ENCODE measurements at places on chromosomes 13 and 19.

DNA sequence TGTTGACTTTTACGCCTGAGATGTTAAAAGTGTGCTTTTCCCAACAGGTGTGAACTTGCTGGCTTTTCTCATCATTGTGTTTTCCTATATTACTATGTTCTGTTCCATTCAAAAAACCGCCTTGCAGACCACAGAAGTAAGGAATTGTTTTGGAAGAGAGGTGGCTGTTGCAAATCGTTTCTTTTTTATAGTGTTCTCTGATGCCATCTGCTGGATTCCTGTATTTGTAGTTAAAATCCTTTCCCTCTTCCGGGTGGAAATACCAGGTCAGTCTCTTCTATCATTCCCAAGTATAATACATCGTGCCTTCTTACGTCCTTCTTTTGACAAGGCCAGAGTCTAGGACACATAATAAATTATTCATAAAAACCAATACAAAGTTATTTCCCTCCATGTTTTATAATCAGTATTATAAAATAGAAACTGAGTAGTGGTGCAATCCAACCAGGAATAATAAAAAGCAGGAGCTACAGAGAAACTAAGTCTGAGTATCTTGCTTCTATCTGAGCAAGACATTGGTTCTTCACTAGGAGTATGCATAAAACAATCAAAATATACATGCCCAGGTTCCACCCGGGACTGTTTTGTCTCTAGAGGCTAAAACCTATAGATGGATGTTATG, 57.9 kb downstream of the RXFP2 start:
- no peak for DNase-seq

- no peak for DNase-seq
Observed at GRCh38 chr19:46875234-46875633, 14.4 kb downstream of the ARHGAP35 start.

DNA sequence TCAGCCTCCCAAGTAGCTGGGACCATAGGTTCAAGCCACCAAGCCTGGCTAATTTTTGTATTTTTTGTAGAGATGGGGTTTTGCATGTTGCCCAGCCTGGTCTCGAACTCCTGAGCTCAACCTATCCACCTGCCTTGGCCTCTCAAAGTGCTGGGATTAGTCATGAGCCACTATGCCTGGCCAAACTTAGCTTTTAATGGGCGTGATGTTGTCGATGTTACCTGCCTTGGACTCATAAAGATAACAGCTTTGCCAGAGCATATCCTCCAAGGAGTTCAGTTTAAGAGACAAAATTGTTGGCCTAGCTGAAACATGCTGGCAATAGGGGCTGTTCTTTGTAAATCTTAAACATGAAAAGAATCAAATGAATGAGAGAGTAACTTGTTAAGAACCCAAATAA, 13.1 kb downstream of the POLR1D start:
- DNase-seq = no peak

DNA sequence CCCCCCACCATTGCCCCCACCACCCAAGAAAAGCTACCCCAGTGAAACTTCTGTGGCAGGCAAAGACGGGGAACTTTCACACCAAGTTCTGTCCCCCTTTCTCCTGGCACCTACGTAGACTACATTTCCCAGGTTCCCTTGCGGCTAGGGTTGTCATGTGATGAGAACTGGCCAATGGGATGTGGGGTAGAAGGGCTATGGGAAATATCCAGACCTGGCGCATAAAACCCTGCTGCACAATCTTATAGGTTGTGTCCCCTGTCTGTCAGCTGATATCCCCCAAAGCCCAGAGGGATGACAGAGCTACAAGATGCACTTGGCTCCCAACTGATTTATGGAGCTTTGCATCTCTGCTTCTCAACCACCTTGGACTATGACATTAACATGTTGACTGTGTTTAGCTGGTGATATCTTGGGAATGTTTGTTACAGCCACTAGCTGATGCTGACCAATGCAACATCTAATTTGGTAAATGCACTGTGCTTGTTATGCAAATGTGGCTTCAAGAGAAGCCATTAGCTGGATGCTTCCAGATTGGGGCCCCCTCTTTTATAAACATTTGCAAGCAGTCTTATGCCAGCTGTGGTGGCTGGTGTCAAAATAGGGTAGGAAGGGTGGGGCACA, 6.1 kb downstream of the SH2D3A start:
- peak; percentile 35 for DNase-seq

GRCh38 chr13:74032325-74032724, 101.9 kb downstream of the KLF12 start:
- DNase-seq = no peak

DNA sequence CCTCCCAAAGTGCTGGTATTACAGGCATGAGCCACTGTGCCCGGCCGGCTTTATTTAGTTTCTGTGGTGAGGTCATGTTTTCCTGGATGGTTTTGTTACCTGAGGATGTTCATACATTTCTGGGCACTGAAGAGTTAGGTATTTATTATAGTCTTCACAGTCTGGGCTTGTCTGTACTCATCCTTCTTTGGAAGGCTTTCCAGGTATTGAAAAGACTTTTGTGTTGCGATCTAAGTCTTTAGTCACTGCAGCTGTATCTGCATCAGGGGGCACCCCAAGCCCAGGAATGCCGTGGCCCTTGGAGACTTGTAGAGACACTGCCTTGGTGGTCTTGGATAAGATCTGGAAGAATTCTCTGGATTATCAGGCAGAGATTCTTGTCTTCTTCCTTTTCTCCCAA, 12.8 kb downstream of the BLOC1S3 start:
- DNase-seq = no peak

- no peak for DNase-seq
Observed at GRCh38 chr13:51453959-51454703, 1.3 kb upstream of the INTS6 start.

GRCh38 chr19:5106191-5106726, 137.3 kb downstream of the KDM4B start:
- DNase-seq = no peak

- no peak for DNase-seq
Observed at GRCh38 chr13:114310956-114311355, 3.3 kb upstream of the CHAMP1 start.

DNA sequence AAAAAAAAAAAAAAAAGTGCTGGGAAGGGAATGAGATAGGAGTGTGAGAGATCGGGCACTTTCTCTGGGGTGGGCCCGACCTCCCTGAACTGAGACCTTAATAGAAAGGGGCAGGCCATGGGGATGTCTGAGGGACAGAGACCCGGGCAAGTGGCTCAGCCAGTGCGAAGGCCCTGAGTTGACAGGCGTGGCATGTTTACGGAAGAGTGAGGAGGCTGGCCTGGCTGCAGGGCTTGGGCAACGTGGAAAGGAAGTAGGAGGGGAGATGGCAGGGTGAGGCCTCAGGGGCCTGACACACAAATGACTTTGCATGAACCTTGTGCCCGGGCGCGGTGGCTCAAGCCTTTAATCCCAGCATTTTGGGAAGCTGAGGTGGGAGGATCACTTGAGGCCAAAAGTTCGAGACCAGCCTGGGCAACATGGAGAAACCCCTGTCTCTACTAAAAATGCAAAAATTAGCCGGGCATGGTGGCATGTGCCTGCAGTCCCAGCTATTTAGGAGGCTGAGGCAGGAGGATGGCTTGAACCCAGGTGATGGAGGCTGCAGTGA, 13.9 kb downstream of the FCHO1 start:
- DNase-seq = peak; percentile 74

GRCh38 chr19:55247621-55248099, 11.2 kb downstream of the PPP6R1 start:
- DNase-seq = no peak

DNA sequence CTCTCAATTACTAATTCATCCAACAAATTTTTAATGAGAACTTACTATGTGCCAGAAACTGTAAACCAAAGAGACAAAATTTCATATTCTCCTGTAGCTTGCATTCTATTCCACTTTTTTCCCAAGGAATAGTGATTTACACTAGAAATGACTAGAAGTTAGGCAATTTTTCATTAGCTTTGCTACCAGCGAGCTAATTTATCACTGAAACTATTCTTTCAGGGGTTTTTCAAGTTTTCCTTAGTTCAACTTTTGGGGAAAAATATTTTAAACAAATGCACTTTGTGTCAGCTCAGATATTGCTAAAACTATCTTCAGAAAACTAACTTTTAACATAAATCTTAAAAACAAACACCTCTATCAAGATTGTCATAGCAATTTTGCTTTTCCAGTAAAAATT, 5.4 kb downstream of the TNFRSF19 start:
- no peak for DNase-seq

DNA sequence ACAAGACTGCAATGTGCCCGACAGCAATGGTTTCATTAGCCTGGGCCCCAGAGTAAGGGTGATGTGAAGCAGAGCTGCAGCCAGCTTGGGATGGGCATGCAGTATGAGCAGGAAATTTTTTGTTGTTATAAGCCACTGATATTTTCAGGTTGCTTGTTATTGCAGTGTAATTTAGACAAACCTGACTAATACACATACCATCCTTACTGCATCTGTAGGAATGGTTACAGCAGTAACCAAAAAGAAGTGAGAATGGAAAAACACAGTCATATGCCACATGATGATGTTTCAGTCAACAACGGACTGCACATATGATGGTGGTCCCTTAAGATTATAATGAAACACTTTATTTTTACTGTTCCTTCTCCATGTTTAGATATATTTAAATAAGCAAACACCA, 8.6 kb upstream of the POMP start:
- DNase-seq = no peak

DNA sequence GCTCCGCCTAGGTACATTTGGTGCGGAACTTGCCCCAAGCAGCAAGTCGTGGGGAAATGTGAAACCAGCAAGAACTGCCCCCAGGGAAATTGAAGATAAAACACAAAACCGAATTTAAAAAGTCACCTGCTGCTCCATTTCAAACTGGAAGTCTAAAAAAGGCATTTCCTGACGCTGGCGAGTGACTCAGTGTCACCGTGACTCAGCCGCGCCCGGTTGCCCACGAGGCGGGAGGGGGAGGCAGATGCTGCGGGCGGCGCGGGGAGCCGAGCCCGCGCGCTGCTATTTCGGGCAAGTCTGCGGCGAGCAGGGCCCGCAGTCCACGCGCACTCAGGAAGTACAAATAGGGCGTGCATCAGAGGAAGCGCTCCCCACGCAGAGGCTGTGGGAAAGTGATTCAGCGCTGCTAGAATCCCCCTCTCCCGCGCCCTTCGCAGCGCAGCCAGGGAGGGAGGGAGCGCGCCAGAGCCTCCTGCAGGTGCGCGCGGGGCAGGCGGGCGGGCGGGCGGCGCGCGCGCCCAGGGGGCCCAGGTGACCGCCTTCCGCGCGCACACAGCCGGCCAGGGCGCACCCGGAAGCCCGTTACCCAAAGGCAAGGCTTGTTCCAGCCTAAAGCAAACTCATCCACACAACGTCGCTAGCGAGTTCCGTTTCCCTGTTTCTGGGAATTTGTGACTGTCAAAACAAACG, 168.8 kb downstream of the COL4A1 start:
- DNase-seq = peak; percentile 69

DNA sequence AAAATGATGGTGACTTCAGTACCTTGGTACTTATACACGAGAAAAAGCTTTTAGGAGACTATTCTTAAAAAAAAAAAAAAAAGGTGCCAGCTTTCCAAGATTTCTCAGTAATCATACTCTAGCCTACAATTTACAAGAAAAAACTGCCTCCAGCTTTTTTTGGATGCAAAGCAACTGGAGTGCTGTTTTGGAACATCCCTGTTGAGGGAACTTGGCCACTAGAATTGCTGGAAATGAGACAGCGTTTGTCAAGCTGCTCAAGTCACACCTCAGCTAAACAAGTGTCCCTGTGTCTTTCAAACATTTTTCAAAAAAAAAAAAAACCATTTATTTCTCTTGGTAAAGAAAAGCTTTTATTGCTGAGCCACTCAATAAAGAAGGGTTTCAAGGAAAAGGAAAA, 413.1 kb upstream of the ARGLU1 start:
- DNase-seq = no peak

- DNase-seq = no peak
Observed at GRCh38 chr19:37954421-37954874, 47.4 kb downstream of the SIPA1L3 start.

DNA sequence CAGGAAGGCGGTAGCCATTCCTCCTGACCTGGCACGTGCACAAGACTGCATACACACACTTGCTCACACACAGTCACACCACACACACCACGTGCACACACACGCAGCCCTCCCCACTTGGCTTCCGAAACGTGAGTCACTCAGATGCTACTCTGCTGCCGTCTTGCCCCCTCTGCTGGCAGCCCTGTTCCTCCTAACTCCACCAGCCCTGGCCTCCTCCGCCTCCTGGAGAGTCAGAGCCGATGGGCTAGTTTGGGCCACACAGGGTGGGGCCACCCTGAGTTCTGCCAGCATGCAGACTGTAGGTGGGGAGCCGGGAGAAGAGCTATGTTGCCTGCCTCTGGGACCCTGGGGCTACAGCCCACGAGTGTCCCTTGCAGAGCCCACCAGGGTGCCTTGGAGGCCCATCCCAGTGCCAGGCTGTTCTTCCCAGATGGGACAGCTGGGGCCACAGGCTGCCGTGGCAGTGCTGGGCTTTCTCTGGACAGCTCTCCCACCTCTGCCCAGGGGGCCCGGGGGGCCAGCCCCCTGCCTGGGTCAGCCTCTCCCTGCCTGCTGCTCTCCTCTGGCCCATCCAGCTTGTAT, 12.1 kb downstream of the PIN1 start:
- peak; percentile 22 for DNase-seq

DNA sequence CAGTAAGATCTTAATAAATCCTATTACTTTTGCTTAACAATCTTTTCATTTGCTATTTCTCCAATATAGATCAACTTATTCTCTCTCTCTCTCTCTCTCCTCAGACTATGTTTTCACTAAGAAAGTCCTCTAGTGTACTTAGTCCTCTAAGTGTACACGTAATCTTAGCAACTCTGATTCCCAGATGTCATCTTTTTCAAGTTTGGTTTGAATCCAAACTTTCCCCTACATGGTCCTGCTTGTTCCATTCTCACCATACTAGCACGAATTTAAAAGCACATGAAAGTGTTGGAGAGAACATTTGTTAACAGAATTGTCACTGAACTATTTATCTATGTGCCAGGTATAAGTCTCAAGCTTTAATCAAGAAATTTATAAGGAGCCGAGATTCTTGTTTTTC, 202.9 kb downstream of the SPRY2 start:
- no peak for DNase-seq

DNA sequence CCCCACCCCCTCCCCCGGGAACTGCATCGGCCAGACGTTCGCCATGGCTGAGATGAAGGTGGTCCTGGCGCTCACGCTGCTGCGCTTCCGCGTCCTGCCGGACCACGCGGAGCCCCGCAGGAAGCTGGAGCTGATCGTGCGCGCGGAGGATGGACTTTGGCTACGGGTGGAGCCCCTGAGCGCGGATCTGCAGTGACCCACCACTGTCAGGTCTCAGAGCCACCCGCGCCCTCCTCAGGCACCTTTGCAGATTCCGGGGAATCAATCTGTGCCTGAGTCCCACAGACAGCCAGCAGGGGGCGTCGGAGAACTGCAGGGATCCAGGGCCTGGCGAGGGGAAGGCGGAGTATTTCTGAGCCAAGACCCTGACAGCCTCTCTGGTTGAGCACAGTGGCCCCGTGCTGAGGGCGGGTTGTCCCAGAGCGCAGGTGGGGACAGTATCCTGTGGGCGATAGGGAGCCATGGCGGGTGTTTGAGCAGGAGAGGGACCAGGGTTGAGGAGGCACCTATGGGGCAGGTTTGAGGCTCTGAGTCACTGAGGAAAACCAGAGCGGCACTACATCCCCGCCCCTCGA, 30.4 kb upstream of the CYP4F8 start:
- peak; percentile 74 for DNase-seq

GRCh38 chr13:19838865-19839275, 24.6 kb downstream of the ZMYM5 start:
- no peak for DNase-seq
